Airway epithelial cell (primary cell): ENCODE measurements at places on chromosomes 4 and X. TPM values are rescaled to one million over a fixed set of nuclear protein-coding genes. Genes with fewer than 3 reads are reported as not detected.

Gene GABRG1
- not detected in 2 replicates for total RNA-seq

Gene ARX
- not detected in 2 replicates for total RNA-seq

Gene GAGE12F
- not detected in 2 replicates for total RNA-seq

Gene CDS1
- 12.3 and 20.7 TPM in 2 replicates for total RNA-seq

Gene VEGFD
- total RNA-seq: 0.07 TPM in 1 of 2 replicates, not detected in the other

Gene PAPSS1
- 41.0 and 48.6 TPM in 2 replicates for total RNA-seq

Gene GPC3
- 6.9 and 8.7 TPM in 2 replicates for total RNA-seq

Gene TCEAL6
- not detected in 2 replicates for total RNA-seq

Gene CT45A10
- not detected in 2 replicates for total RNA-seq

Gene KCNE5
- 0.07 and 0.09 TPM in 2 replicates for total RNA-seq

Gene CT47B1
- total RNA-seq: not detected in 2 replicates

Gene CHRDL1
- total RNA-seq: not detected in 2 replicates

Gene CTAG1B
- total RNA-seq: not detected in 2 replicates

Gene SULT1B1
- 0.05 and 0.28 TPM in 2 replicates for total RNA-seq

Gene PCDH7
- 13.0 and 18.3 TPM in 2 replicates for total RNA-seq

Gene CITED1
- total RNA-seq: 0.28 and 0.33 TPM in 2 replicates

Gene CT55
- total RNA-seq: not detected in 2 replicates

Gene TCP11X1
- total RNA-seq: not detected in 2 replicates

Gene FAM9B
- not detected in 2 replicates for total RNA-seq

Gene HEPH
- total RNA-seq: 0.28 and 0.35 TPM in 2 replicates

Gene ITIH6
- total RNA-seq: not detected in 2 replicates

Gene DAPP1
- 27.7 and 29.6 TPM in 2 replicates for total RNA-seq

Gene GAB3
- not detected in 2 replicates for total RNA-seq

Gene CTSO
- 1.8 and 2.9 TPM in 2 replicates for total RNA-seq

Gene FAM114A1
- 63.2 and 70.3 TPM in 2 replicates for total RNA-seq

Gene KIF4A
- 9.3 and 11.4 TPM in 2 replicates for total RNA-seq

Gene AWAT2
- total RNA-seq: not detected in 2 replicates

Gene PFKFB1
- total RNA-seq: not detected in 2 replicates

Gene PCDH19
- 0.05 and 0.07 TPM in 2 replicates for total RNA-seq

Gene GAGE12H
- not detected in 2 replicates for total RNA-seq

Gene HPSE
- total RNA-seq: 5.1 and 7.3 TPM in 2 replicates
